ENCODE measurements at places on chromosomes 7 and 10. TPM values are rescaled to one million over a fixed set of nuclear protein-coding genes. Genes with fewer than 3 reads are reported as not detected.

- DNase-seq, result no peak
Observed at GRCh38 chr10:91616137-91616536, 16.7 kb downstream of the PPP1R3C start.

GRCh38 chr7:2472739-2473138 lies 3.5 kb downstream of the GRIFIN start:
- no peak for DNase-seq

DNA sequence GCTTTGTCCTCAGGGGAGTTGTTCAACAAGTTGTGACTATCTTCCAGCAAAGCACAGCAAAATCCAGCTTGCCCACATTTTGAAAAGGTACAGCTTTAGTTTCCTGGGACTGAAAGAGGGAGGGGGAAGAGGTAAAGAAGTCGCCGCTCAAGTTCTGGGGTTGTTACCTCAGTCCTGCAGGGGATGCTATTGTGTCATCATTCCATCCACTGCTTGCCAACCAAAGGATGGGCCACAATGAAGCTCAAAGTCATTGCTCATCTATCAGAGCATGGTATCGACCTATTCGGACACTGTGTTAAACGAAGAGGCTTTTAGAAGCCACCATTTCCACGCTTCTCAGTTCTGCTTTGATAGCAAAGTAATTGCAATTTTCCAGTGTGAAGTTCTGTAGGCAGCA lies 34.3 kb downstream of the NPY start:
- no peak for DNase-seq

CRYGN gene
- polyA plus RNA-seq, result 4.0 TPM

CDNF gene
- polyA plus RNA-seq, result 2.1 TPM
